ENCODE measurements at places on chromosomes 6 and 20.

DNA sequence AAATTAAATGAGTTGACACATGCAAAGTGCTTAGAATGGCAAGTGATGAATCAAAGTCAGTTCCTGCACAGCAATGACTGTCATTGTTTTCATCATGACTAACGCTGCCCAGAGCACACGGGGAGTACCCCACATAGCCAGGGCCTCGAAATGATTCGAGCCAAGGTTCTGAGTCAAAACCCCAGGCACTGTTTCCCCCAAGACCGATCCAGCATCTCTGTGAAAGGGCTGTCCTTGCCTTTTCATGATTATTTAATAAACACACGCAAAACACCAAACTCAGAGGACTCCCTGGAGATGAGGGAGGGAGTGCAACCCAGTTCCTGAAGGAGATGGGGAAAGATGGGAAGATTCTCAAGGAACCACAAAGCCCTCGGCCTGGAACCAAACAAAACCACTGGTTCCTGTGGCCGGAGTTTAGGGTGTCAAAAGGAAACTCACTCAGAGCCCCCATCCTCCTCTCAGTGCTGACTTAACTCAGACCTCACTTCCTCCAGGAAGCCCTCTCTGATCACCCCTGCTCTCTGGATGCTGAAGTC is 3.8 kb downstream of the PREX1 start:
- peak; percentile 50 for DNase-seq

DNA sequence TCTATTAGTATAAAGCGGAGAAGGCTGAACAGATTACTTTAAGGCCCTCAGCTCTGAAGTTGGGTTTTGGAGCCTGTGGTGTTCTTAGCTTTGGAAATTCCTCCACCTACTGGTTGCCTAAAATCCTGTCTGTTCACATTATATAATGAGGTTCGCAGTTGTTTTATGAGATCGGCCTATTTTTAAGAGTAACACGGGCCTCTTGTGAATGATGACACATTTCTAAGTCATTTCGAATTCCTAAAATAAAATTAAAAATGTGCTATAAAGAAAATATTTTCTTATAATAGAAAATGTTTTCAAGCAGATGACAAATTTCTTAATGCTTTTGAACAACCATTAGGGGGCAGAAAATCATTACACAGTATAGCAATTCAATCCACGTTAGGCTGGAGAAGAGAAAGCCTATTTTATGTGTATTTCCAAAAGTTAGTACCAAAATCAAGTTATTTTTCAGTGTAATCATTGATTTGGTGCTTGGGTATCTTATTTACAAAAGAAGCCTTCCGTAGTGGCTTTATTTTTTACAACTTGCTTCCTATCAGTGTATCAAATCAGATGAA is 15.8 kb upstream of the FAM8A1 start:
- no peak for DNase-seq

- no peak for DNase-seq
Measured at GRCh38 chr6:14406614-14407331, 289.2 kb downstream of the CD83 start.

- DNase-seq = no peak
Measured at GRCh38 chr6:125867483-125867942, 76.8 kb downstream of the NCOA7 start.

GRCh38 chr6:137315081-137315480 is 95.9 kb upstream of the IFNGR1 start:
- no peak for DNase-seq

DNA sequence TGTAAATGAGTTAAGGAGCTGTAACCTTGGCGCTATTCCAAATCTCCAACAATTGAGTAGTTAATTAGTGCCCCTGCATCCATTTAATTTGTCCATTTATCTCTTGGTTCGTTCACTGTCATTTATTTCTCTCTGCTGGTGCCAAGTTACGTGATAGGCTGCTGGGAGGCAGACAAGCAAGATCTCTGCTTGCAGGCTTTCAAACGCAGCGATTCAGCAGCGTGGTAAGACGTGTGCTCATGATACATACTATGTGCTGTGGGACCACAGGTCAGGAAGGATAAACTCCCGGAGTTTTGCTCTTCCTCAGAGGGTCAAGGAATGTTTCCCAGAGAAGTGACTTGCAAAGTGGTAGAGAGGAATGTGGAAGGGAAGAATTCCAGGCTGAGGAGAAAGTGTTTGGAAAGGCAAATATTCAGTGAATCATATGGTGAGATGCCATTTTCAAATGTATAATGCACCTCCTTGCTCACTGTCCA is 46.4 kb downstream of the UTRN start:
- DNase-seq = no peak

Data from CD4-positive, alpha-beta T cell treated with Interleukin-15 for 1 hour (primary cell).